ENCODE measurements at places on chromosomes 3 and 15.

- no peak for DNase-seq
Measured at GRCh38 chr3:12586403-12586802, 29.5 kb downstream of the MKRN2 start.

DNA sequence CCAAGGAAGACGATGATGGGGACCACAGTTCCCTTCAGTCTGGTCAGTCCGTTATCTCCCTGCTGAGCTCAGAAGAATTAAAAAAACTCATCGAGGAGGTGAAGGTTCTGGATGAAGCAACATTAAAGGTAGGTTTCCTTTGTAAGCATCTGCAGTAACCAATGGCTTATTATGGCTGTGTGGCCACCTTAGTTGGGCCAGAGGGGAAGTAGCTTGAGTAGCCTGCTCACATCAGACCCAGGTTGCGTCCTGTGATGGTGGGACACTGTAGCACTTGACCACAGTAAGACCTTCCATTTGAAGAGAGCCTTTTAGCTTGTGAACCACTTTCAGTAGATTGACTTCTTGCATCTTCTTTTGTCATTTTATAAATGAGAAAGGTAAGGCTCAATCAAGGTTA is 22.6 kb downstream of the STARD5 start:
- DNase-seq = no peak

DNA sequence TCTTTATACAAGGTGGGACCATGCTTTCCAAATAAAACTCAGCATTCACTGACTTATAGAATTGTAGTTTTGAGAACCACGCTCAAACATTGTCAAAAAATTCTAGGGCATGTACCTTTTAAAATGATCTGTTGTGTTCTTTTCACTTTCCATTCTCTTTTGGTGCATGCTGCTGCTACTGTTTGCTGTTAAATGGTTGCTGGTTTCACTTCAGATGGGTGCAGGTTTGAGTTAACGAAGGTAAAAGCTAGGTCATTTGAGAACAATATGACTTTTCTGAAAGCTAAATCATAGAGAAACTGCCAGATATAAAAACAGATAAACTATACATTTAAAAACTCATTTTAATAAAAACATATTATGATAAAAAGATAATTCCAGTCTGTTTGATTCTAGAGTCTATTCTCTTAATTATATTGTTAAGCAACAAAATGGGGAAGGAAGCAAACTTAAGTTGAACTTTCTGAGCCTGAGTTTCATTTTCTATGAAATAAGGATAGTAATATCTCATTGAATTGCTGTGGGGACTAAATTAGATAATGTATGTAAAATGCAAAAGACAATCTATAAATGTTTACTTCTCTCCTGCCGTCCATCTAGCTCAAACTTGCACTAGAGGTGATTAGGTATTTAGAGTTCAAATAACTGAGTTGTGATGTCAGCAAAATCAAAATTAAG is 82.4 kb downstream of the OXSM start:
- no peak for DNase-seq

DNA sequence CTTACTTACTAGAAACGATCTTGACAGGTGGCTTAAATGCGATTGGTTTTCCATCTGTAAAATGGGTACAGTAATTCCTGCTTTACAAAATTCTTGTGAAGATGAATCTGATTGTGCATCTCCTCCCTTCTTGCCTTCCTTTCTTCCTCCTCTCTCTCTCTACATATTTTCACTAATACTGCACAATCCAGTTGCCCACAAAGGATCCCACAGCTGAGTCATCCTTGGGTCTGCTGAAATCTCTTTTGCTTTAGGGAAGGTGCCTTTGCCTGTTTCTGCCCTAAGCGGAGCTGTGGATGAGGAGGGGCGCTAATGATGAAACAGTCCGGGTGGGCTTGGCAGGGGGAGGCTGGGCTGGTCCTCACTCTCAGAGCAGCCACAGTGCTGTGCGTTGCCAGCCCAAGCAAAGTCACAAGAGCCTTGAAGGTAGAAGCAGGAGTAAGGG is 46.1 kb downstream of the AMOTL2 start:
- DNase-seq = no peak

GRCh38 chr3:141523615-141524375 is 37.0 kb downstream of the RASA2 start:
- no peak for DNase-seq

Data from right renal pelvis (tissue), 4 donors.